NCI-H526 (cell line): ENCODE measurements at places on chromosomes 6 and 20.

- DNase-seq, result no peak
Measured at GRCh38 chr6:157106487-157106886, 216.8 kb downstream of the TMEM242 start.

DNA sequence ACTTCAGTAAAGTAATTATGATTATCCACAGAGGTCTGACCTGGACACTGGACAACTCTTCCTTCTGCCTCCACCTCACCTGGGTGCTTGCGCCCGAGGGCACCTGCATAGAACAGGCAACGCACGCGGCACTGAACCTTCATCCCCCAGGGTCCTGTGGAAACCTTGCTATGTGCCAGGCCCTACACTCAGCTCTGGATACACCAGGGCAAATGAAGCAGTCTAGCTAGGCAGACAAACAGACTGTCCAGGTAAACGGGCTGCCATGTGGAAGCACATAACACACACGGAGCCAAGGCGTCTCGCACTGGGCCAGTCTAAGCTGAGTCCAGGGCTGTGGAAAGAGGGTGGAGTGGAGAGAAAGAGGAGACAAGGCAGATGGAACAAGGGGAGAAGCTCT lies 109.3 kb upstream of the AFDN start:
- no peak for DNase-seq

GRCh38 chr6:154617175-154617574 lies 106.7 kb upstream of the CNKSR3 start:
- DNase-seq, result no peak

- no peak for DNase-seq
Measured at GRCh38 chr20:53995949-53996348, 74.4 kb downstream of the BCAS1 start.

- no peak for DNase-seq
Measured at GRCh38 chr6:137893726-137894125, 26.7 kb downstream of the TNFAIP3 start.

DNA sequence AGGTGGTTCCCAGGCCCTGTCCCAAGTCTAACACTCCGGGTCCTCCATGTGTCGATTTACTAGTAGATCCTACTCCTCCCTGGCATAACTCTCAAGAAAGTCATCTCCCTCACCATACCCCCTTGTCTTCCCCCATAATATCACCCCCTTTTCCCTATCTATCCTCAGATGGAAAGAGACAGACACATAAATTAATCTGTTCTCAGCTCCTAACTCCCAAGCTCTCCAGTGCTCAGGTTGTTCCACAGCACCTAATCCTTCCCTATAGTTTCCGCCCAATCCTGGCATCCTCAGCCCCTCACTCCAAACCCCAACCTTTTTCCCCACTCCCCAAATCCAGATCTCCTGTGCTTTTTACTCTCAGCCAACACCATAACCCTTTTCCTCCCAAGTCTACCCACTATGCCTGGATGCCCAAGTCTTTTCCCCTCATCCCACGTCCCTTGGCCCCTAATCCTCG lies 808 bp downstream of the ILRUN start:
- no peak for DNase-seq

GRCh38 chr6:170223718-170224693 lies 66.9 kb downstream of the DLL1 start:
- no peak for DNase-seq

DNA sequence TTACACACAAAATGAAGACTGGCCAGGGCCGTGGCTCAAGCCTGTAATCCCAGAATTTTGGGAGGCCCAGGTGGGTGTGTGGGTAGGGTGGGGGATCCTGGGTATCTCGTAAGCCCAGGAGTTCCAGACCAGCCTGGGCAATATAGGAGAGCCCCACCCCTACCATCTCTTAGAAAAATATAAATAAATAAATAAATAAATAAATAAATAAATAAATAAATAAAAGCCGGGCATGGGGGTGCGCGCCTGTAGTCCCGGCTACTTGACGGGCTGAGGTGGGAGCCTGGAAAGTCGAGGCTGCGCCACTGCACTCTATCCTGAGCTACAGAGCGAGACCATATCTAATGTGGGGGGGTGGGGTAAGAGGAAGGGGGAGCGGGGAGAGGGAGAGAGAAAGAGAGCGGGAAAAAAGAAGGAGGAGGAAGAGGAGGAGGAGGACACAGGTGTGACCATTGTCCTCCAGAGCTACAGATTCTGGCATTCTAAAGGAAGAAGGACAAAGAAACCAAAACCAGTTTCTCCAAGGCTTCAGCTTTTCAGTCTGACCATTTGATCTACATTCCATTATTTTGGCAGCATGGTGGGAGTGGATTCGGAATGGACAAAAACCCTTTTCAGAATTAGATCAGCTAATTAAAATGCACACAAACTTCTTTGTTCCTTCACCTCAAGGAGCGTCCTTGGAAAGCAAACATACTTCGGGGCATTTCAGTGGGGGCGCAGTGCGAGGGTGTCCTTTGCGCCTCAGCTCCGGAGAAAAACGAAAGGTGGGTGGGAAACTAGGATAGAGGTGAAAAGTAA lies 577 bp upstream of the C6orf141 start:
- DNase-seq, result no peak

DNA sequence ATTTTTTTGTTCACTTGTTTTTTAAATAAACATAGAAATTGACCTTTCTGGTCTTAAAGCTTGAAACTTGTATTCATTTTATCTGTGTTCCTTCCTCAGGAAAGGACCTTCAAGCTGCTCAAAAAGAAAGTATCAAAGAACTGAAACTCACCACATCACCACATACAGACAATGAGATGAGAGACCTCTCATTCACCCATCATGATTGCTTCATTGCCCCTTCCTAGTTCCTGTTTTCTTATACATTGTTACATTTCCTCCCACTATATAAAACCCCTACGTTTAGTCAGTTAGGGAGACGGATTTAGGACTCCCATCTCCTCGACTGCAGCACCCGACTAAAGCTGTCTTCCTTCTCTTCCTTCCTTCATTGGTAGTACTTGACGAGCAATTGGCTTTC lies 180.5 kb upstream of the OPRM1 start:
- DNase-seq, result no peak

GRCh38 chr6:137804637-137805036 lies 62.4 kb upstream of the TNFAIP3 start:
- no peak for DNase-seq

DNA sequence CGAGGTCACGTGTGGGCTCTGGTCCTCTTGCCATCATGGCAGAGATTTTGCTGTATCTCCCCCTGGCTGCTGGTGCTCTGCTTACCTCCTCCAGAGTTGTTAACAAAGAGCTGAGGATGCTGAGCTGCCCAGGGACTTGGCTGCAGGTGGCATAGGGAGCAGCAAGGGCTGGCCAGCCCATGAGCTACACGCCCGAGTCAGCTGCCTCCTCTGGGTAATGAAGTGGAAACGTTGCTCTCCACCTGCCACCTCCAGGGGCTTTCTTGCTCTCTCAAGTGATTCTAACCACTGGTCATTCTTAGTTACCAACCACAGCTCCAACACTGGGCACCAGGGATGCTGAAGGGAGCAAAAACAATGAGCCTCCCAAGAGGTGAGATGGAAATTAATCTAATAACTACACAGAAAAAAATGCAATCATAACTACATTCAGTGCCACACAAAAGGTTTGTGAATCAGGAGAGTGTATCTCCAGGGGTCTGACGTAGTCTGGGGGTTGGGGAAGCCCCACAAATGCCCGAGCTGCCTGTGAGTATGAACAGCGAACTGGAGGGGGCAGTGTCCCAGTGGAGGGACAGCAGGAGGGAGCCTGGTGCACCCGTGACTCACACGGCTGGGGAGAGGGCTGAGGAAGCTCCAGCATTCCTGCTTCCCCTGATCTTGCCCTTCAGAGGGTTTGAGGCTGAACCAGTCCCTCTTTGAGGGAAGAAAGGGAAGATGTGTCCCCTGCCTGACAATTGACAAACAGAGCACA lies 78.7 kb downstream of the CDH26 start:
- no peak for DNase-seq

- DNase-seq, result no peak
Measured at GRCh38 chr20:32664678-32665159, 9.0 kb downstream of the C20orf203 start.

DNA sequence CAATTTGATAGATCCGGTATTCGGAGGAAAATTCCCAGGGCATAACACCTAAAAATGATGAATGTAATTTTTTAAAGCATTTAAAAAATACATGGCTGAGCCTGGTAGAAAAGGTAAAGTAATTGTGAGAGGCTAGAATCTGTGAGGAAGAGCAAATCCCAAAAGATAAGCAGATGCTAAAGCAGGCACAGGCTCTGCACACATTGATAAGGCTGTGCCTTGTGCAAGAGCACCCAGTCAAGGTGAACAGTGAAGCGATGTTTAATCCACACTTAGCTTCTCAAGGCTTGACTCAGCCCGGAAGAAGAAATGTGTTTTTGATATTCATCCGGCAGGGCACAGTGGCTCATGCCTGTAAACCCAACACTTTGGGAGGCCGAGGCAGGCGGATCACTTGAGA lies 5.1 kb upstream of the EPB41L2 start:
- no peak for DNase-seq

DNA sequence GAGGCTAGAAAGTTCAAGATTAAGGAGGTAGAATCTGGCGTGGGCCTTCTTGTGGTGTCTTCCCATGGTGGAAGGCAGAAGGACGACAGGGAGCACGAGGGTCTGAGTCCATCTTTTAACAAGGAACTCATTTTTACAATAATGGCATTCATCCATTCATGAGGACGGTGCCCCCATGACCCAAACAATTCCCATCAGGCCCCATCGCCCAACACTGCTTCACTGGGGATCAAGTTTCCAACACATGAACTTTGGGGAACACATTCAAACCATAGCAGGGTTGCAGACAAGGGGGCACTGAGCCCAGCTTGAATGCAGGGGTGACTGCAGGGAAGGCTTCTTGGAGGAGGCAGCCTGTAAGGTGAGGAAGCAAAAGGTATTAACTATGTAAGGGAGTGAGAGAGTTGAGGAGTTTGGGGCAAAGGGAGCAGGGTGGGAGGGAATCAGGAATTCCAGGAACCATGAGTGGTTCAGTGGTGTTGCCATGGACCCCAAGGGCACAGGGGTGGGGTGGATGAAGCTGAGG lies 5.5 kb downstream of the RAB44 start:
- DNase-seq, result no peak

DNA sequence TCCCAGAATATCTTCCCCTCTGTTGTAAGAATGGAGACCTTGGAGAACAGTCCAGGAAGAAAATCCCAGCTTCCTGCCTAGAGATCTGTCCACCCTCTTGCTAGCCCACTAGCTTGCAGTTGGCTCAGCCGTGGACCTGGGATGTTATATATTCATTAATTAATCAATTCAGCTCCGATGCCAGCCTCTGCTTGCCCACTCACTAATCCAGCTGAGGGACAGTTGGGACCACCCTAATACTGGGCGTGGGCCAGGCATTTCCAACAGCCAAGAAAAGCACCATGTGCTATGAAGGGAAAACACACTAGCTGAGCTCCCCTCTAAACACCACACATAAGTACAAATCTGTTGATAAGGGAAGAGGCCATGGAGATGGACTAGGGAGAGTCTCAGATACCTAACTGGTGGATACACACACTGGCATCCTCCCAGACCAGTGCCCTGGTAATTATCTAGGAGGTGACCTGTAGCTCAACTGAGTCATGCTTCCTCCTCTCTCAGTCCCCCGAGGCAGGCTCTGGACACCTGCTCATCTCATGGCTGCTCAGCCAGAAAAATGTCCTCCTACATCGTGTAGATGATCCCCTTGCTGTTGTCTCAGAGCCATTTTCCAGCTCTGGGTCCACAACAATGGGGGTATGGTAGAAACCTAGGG lies 78.9 kb downstream of the ANKRD60 start:
- DNase-seq, result no peak

- DNase-seq, result no peak
Measured at GRCh38 chr6:43016943-43017334, 2.9 kb downstream of the KLHDC3 start.

DNA sequence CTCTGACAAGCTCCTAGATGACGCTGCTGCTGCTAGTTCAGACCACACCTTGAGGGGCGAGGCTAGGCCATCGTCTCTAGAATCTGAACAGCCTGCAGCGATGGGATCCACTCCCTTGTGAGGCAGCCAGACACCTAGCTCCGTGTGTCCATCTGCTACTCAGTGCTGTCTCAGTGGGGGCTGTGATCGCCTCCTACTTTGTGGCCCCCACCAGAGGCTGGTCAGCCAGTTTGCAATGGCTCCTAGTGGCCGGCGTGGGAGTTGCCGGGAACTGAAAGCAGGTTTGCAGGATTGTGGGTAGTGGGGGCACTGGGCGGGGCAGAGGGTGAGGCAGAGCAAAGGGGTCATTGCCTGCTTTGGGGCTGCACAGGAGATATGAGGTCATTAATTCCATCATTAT lies 2.8 kb downstream of the CCN5 start:
- DNase-seq, result no peak

DNA sequence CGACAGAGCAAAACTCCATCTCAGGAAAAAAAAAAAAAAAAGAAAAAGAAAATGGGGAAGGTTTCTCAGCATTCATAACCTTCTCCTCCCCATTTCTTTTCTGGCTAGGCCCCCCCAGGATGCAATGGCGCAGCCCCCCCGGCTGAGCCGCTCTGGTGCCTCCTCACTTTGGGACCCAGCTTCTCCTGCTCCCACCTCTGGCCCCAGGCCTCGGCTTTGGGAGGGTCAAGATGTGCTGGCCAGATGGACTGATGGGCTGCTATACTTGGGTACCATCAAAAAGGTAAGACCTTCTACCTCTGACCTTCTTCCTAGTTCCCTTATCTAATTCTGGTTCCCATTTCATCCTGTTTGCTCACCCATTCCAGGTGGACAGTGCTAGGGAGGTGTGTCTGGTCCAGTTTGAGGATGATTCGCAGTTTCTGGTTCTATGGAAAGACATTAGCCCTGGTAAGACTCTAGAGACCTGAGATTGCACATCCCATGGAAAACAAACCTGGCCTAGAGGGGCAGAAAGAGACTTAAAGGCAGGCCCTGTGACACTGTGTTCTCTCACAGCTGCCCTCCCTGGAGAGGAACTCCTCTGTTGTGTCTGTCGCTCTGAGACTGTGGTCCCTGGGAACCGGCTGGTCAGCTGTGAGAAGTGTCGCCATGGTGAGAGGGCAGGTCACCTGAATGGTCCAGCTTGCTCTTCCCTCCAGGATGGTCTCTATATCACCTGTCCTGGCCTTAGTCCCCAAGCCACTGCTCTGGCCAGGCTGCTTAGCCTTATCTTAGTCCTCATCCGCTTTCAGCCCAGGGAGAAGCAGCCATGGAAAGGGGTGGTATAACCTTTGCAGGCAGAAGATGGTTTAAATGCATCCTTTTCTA lies 1.6 kb downstream of the PHF1 start:
- no peak for DNase-seq

DNA sequence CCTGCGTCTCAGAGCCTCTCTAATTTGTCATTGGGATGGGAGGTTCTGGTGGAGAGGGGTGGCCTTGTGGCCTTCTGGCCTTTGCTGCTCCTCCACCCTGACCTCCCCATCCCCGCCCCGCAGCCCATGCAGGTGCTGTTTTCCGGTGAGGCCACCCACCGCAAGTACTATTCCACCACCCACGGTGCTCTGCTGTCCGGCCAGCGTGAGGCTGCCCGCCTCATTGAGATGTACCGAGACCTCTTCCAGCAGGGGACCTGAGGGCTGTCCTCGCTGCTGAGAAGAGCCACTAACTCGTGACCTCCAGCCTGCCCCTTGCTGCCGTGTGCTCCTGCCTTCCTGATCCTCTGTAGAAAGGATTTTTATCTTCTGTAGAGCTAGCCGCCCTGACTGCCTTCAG lies 171.8 kb upstream of the RNF24 start:
- no peak for DNase-seq

- no peak for DNase-seq
Measured at GRCh38 chr20:33124994-33125393, 43.0 kb upstream of the BPIFA2 start.

- DNase-seq, result no peak
Measured at GRCh38 chr6:127776320-127776719, 124.5 kb downstream of the THEMIS start.
